ENCODE measurements at places on chromosomes 5 and 9.

GRCh38 chr9:135939351-135940265 lies 21.6 kb downstream of the UBAC1 start:
- peak; percentile 52 for DNase-seq

GRCh38 chr5:167877114-167877722 lies 414.2 kb upstream of the WWC1 start:
- DNase-seq: no peak

GRCh38 chr5:67844924-67845323 lies 370.6 kb upstream of the PIK3R1 start:
- no peak for DNase-seq

- no peak for DNase-seq
Observed at GRCh38 chr9:126343271-126343700, 16.7 kb downstream of the MVB12B start.

DNA sequence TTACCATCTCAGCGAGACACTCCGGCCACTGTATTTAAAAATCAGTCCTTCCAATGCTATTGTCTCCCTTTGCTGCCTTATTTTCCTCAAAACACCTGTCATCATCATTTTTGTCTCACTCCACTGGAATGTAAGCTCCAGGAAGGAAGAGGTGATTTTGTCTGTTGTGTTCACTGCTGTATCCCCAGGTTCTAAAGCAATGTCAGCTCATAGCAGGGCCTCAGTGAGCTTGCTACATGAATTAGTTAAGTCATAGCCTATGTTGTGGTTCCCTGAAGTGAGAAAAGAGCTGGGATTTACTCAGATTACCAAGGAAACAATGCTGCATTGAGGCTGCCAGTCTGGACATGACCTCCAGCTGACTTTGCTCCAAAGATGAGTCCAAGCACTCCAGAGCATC lies 137.6 kb upstream of the RASEF start:
- no peak for DNase-seq

DNA sequence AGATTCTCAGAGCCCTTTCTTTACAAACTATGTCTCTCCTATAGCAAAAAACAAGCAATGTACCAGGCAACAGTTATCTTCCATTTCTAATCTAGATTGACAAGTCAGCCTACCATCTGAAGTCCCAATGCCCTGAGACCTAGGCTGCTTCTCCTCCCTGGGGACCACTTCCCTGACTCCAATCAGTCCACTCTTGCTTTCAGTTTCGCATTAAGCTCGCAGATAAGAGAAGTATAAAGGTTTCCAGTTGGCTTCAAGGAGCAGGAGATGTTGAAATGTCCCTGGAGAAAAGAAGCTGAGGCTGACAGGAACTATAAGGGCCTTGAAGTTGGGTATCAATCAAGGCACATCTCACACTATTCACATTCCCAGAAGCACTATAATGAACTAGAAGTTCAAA lies 32.3 kb downstream of the ERP44 start:
- DNase-seq: no peak

- DNase-seq: no peak
Observed at GRCh38 chr5:19777363-19777762, 210.6 kb downstream of the CDH18 start.

- peak; percentile 78 for DNase-seq
Observed at GRCh38 chr5:178145965-178146820, 7.5 kb downstream of the NHP2 start.

DNA sequence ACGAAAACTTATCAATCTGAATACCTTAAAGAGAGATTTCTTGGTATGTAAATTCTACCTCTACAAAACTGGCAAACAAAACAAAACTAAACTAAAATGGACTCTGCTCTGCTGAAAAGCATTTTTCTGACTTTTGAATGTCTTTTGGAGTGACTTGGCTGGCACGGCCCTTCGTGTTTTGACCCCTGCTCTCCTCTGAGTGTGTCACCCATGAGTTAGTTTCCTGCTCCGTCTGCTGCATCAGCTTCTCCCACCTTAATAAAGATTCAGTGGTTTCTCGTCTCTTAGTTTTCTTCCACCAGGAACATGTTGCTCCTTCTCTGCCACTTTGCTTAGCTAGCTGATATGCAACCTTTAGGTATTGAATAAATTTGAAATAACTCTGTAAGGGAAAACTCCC lies 1084.0 kb upstream of the CDH18 start:
- no peak for DNase-seq

DNA sequence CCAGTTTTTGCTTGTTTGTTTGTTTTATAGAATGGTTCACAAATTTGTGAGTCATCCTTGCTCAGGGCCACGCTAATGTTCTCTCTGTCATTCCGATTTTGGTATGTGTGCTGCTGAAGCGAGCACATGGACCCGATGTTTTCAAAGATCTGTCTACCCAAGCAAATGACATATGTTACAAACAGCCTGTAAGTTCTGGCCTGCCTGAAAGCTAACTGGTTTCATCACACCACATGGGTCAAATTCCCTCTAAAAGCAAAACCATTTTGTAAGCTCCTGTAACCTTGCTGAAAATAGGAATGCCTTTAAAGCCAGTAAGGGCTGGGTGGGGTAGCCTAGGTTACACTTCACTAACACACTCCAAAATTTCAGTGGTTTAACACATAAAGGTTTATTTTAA lies 25.4 kb downstream of the DMRT3 start:
- DNase-seq: no peak

DNA sequence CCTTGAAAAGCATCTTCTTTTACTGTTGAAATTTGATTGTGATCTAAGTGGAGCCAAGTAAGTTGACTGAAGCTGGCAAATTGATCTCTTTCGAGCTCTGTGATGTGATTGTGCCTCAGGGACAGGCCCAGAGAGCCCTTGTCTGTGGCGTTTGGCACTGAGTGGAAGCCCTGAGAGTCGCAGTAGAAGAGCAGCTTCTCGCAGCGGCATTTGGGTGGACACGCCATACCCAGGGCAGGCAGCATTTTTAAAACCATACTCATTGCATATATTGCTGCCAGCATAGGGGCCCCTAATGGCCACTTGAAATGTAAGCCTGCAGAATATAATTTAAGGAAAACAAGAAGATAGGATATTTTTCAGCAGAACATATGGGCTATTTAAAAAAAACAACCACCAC lies 894 bp downstream of the LRRTM2 start:
- no peak for DNase-seq

DNA sequence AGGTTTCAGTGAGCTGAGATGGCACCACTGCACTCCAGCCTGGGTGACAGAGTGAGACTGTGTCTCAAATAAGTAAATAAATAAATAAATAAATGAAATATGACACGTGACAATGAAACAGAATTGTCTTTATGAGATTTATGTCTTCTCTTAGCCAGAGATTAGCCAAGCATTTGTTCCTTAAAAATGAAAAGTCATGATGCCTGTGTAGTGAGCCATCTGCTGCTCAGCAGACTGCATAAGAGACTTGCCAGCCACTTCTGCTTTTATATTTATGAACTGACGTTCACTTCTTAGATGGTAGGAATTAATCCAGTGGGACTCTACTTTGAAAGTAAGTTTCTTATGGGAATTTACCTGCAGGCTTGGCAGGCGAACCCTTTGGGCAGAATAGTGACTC lies 227.4 kb downstream of the NR3C1 start:
- DNase-seq: no peak

DNA sequence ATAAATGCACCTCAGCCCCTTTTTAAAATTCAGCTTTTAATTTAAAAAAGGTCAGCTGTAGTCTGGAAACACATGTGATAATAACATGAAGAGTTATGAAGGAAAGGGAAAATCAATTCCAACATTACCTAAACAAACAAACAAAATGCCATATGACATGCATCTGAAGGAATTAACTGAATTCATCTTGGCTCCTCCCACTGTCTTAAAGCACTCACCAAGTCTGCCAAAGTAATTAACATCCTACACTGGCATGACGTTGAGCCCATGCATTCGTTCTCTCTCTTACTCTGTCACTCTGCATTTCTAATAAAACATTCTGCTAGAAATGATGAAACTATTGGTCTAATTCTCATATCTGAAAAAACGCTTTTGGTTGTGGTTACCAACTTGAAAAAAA lies 37.7 kb downstream of the TSSK1B start:
- DNase-seq: no peak

- DNase-seq: no peak
Observed at GRCh38 chr5:68347536-68347935, 132.0 kb downstream of the PIK3R1 start.

- DNase-seq: no peak
Observed at GRCh38 chr5:109903061-109903460, 213.3 kb downstream of the MAN2A1 start.

DNA sequence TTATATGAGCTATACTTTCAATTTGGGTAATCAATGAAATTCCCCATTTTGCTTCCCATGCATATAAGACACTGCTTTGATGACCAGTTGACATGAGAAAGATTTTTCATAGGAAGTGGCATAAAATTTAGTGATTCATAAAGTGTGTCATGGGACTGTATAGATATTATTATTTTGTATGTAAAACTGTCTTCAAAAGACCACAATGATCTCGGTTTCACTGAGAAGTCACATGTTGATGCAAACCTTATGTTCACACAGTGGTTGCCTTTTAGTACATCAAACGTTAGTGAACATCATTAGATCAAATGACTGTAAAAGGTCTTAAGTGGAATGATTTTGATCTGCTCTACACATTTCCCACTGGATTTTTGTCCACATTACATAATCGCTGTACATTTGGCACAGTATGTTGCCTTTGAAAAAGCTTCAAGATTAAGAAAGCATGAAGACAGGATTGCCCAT lies 349.2 kb upstream of the MEF2C start:
- DNase-seq: no peak

GRCh38 chr5:172223901-172224873 lies 30.2 kb downstream of the EFCAB9 start:
- DNase-seq: no peak

- no peak for DNase-seq
Observed at GRCh38 chr5:456351-457194, 13.6 kb downstream of the EXOC3 start.

- DNase-seq: no peak
Observed at GRCh38 chr9:95406121-95406520, 88.6 kb upstream of the FANCC start.

DNA sequence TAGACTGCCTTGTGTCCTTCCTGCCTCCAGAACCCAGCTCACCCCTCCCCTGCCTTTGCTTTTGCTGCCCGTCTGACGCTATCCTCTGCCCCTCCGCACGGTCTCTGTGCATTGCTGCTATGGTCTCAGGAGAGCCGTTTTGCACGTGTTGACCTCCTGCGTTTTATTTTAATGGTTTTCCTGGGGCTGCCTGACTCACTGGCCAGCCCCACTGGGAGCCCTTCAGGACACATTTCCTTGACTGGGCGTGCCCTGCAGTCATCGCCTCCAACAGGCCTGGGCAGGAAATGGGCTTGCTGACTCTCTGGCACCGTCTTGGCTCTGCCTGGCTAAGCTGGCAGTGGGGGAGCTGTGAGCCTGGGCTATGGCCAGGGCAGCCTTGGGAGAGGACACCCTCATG lies 17.9 kb upstream of the ASS1 start:
- DNase-seq: no peak

DNA sequence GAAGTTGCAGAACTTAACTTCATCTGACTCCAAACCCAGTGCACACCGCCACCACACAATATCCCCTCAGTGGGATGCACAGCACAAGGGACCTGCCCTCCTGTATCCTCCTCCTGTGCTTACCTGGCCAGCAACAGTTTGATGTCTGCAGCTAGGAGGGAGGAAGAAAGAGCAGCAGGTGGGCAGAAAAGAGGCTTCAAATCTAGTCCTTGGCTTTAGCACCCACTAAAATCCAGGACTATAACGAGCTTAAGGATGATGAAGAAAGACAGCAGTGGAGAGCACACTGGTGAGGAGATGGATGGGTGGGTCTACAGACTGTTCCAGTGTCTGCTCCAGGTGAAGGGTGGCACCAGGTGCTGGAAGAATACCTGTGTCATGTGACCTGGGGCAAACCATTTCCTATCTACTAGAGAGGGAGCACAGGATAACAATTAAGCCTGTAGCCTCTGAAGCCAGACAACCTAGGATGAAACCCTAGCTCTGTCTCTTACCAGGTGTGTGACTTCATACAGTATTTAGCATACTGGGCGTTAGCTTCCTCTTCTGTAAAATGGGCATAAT lies 100.0 kb downstream of the SH3TC2 start:
- no peak for DNase-seq

GRCh38 chr9:114499528-114499927 lies 5.7 kb downstream of the WHRN start:
- DNase-seq: no peak

GRCh38 chr5:74274326-74274725 lies 366.2 kb downstream of the ENC1 start:
- DNase-seq: no peak

DNA sequence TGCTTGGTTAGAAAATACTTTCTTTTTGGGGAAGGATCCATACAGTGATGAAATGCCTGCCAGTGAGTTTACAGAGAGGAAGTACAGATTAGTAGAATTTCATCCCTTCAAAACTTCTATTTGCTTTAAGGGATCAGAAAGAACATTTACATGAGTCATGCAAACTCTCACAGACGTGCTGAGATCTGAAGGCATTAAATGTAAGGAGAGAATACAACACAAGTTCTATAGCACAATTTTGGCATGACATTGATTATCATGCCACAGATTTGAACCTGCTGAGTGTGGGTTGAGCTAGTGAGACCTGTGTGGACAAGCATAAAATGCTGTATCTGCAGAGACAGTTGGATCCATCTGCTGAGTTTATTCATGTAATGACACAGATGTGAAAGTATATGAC lies 613.6 kb upstream of the SEMA6A start:
- DNase-seq: no peak

DNA sequence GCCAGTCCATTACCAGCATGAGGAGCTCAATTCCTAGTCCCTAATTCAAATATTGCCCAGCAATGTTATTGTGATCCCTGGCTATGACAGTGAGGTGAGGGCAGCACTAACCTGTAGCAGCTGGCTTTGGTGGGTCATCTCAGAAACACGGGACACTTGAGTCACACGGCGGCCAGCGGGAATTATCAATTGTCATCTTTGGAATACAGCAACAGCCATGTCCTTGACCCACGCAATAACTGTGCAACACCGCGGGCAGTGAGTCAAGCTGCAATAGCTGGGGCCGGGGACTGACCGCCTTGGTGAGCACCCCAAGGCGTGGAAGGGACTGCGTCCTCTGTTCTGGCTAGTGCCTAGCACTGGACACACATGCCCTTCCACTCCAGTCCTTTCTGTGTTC lies 62.5 kb upstream of the ALDH1B1 start:
- DNase-seq: no peak

- no peak for DNase-seq
Observed at GRCh38 chr9:87751423-87751822, 25.5 kb downstream of the CTSL start.

Measured in CD4-positive, alpha-beta T cell treated with Interleukin-2 at 100 ng/mL for 4 hours (primary cell).